ENCODE measurements at places on chromosomes 1 and 21.

- no peak for DNase-seq
Observed at GRCh38 chr1:7404046-7404742, 366.9 kb upstream of the VAMP3 start.

- no peak for DNase-seq
Observed at GRCh38 chr1:101733340-101733739, 263.4 kb downstream of the OLFM3 start.

GRCh38 chr1:230113593-230114236 is 46.7 kb downstream of the GALNT2 start:
- DNase-seq, result peak; percentile 73

DNA sequence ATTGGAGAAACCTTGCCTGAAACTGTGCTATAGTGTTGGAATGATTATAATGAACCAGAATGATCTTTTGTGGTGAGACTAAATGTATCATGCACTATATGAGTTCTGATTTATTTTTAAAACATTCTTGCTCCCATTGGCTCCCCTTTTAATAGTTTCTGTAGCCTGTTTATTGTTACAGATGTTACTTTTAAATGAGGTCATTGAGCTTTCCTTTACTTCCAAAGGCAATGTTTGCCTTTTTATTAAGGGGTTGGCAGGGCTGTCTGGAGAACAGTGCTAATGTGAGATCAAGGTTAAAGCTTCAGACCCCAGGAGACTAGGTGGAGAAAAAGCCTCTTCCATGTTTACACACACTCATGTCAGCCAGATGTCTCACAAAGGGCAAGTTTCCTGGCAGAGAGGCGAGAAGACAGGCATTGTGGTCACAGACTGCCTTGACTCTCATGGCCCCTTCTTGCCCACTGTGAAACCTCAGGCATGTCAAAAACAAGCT is 120.6 kb upstream of the RAVER2 start:
- DNase-seq, result peak; percentile 92

DNA sequence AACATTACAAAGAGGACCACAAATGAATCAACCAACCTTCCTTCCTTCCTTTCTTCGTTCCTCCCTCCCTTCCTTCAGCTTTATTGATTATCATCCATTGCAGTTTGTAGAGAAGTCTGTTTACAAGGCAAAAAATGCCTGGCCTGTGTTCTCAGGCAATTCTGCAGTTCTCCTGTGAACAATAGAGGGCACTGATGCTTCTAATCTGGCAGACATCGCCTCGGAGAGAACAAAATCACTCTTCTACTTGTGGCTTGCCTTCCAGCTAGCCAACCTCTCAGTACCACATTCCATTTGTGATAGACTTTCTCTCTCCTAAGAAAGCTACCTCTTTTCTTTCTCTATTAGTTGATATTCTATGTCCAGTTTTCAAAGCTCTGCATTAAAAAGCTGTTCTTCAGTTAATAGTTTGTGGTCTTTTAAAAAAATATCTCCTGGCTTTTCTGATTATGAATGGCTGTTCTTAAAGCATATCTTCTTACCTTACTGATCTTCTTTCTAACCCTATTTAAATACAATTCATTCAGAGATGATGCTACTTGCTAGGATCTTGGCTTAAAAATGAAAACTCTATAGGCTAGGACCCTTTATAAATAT is 26.9 kb upstream of the ESRRG start:
- no peak for DNase-seq

All from smooth muscle cell of the brain vasculature (primary cell).